ENCODE measurements at places on chromosomes 4 and X. TPM values are rescaled to one million over a fixed set of nuclear protein-coding genes. Genes with fewer than 3 reads are reported as not detected.

DNA sequence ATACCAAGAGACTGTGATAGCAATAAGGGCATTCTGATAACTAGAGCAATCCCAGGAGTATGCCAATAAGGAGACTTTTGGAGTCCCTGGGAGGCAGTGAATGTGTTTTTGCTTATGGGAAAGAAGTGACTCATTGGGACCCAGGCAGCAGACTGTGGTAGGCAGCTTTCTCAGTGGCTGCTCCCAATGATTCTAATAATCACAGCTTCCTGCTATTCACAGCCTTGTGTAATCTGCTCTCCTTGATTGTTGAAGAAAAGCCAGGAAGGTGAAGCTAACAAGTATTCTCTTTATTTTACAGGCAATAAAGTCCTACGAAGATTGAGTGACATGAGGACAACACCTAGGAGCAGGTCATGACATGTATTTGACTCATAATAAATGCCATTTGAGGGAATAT, 70.3 kb upstream of the DDX60 start:
- DNase-seq = no peak

Gene FMR1NB
- total RNA-seq = not detected

DNA sequence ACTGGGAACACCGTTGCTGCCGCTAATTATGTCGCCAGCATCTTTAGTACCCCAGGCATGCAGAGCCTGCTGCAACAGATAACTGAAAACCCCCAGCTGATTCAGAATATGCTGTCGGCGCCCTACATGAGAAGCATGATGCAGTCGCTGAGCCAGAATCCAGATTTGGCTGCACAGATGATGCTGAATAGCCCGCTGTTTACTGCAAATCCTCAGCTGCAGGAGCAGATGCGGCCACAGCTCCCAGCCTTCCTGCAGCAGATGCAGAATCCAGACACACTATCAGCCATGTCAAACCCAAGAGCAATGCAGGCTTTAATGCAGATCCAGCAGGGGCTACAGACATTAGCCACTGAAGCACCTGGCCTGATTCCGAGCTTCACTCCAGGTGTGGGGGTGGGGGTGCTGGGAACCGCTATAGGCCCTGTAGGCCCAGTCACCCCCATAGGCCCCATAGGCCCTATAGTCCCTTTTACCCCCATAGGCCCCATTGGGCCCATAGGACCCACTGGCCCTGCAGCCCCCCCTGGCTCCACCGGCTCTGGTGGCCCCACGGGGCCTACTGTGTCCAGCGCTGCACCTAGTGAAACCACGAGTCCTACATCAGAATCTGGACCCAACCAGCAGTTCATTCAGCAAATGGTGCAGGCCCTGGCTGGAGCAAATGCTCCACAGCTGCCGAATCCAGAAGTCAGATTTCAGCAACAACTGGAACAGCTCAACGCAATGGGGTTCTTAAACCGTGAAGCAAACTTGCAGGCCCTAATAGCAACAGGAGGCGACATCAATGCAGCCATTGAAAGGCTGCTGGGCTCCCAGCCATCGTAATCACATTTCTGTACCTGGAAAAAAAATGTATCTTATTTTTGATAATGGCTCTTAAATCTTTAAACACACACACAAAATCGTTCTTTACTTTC, 1.8 kb downstream of the UBQLN2 start:
- DNase-seq = peak; percentile 4

Gene MUC7
- not detected for total RNA-seq

DNA sequence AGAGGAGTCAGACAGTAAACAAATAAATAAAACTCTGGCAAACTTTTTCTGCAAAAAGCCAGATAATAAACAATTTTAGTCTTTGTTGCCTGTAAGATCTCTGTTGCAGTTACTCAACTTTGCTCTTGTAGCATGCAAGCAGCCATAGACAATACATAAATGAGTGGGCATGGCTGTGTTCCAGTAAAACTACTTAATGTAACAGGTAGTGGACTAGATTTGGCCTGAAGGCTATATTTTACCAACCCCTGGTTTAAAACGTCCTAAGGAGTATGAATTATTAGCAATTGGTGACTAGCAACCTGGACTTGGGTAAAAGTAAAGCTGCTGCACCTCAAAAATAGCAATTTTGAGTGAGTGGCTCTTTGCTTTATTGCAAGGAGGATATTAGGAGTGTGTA, 30.9 kb downstream of the SLAIN2 start:
- DNase-seq = no peak

DNA sequence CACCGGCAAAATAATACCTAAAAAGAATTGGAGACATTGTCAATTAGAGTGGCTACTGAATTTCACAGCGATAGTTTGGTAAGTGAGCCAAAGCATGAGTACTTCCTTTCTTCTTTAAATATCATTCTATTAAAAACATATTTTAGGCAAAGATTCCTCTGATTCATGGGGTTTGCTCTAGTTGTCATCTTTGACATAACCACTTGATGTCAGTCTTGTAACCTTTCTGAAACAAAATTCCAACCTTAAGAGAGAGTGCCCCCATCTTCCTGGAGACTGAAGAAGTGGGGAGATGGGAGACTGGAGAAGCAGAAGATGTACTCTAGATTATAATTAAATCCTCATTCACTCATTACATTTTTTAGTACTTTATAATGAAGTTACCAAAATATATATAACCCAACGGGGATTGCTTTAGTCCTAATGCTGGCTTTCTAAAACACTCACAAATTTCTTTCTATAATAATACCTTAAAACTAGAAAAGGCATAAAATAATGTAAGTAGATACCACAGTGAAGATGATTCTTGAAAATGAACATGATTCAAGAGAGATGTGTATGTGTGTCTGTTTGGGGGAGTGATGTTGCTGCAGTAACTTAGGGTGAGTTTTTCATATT, 96.4 kb downstream of the EMCN start:
- no peak for DNase-seq

DNA sequence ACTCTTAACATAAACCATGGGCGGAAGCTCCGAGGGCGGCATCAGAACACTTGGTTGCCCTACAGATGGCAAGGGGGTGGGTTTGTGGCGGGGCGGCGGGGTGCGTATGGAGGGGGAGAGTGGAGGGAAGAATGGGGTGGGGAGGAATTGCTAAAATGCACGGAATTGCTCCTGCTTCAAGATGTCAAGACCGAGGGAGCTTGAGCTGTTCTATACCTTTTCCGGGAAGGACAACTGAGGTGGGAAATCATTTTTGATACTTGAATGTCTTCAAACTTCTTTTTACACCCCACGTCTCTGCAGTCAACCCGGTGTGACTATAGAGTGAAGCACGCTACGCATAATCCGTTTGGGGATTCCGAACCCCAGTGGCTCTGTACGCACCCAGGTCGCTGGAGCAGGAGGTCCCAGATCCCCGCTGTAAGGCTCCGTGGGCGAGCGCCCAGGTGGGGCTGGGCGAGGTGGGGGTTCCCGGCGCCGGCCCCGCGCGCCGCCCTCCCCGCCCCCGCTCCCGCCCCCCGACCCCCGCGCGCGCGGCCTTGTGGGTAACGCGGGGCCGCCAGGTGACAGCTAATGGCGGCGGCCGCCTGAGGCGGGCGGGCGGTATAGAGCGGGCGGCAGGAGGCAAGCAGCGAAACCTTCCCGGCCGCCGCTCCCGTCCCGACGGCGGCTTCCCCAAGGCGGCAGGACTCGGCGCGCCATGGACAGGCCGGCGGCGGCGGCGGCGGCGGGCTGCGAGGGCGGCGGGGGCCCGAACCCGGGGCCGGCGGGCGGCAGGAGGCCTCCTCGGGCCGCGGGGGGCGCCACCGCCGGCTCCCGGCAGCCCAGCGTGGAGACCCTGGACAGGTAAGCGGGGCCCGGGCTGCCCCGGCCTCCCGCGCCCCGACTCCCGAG, at the start of gene MTMR1:
MTMR1 (plus strand) TSS at position 566 of the 894 bp plus-strand sequence; CDS start at position 701, 135 bp downstream.
- DNase-seq = peak; percentile 61

Measured in mucosa of descending colon (tissue), 3 donors.